Psoas muscle (tissue), 8 donors: ENCODE measurements at places on chromosomes 4 and X.

- DNase-seq: no peak
Observed at GRCh38 chrX:98338544-98338943, 1454.8 kb downstream of the RPA4 start.

DNA sequence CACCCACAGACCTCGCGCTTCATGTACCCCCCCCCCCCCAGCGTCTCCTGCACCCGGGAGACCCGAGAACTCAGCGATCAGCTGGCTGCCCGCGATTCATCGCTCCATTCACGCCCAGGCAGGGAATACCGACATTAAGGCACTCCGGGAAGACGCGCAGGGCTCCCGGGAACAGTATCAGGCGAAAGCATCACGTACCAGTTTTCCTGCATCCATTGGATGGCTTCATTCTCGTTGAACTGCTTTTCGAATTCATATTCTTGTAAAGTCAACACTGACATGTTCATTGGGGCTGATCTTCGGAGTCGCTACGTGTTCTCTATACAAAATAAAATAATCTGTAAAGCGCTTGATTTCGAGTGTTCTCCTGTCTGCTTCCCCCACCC is 373 bp downstream of the ELOVL6 start:
- no peak for DNase-seq

DNA sequence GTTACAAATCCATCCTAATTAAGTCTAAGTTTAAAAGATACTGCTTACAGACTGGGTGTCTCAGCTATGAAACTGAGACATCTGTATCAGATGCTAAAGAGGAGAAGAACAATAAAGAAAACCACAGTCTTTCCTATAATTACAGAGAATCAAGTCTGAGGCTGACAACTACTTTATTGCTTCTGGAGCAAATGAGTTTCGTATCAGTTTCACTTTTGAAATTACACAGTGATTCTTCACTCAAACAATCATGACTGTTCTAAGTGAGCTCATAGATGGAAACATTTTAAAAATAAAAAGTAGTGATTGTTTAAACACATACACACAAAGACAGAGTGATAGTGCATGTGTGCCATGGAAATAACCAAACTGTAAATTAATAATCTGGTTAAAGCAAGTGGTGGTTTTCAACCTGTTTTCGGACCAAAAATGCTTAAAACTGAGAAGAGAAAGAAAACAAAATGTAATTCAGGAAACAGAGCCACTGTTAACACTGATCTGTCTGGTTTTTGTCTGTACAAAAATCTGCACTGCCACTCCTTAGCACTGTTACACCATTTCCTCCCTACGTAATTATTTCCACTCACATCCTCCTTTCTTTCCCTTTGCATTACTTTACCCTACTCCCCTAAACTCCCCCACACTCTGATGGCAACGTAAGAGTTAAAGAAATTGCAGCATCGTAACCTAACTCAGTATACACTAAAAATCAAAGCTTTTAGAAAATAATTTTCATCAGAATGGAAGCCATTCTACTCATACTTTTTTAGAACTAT is 12.5 kb downstream of the RFC1 start:
- no peak for DNase-seq

- no peak for DNase-seq
Observed at GRCh38 chr4:53640576-53641453, 49.5 kb upstream of the LNX1 start.

GRCh38 chr4:83851261-83852084 is 315.6 kb downstream of the GPAT3 start:
- DNase-seq: no peak

DNA sequence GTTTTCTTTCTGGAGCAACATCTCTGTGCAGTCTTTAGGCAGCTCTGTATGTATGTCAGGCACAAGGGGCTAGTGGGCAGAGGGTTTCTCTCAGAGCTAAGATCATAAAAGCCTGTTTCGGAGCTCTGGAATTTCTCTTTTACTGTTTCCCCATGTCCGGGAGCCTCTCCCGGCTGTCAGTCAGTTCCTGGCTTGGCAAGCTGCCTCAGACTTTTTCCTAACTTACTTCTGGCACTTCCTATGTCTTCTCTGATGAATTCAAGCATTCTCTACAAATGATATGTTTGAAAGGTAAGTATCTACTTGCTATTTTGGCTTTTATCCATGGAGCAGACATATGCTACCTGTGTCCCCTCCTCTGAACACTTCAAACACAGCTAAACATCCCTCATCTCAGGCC is 129.3 kb upstream of the PGRMC2 start:
- no peak for DNase-seq

GRCh38 chr4:162151386-162151785 is 12.4 kb downstream of the FSTL5 start:
- DNase-seq: no peak

- DNase-seq: no peak
Observed at GRCh38 chr4:112379306-112379705, 82.1 kb downstream of the ALPK1 start.

GRCh38 chr4:132101526-132101925 is 1047.6 kb upstream of the PCDH10 start:
- DNase-seq: no peak

GRCh38 chrX:101617211-101618191 is at the start of gene ARMCX6:
ARMCX6 (minus strand) TSS chrX:101618000; CDS start chrX:101616620, 1,380 bp downstream.
- DNase-seq: peak; percentile 83

DNA sequence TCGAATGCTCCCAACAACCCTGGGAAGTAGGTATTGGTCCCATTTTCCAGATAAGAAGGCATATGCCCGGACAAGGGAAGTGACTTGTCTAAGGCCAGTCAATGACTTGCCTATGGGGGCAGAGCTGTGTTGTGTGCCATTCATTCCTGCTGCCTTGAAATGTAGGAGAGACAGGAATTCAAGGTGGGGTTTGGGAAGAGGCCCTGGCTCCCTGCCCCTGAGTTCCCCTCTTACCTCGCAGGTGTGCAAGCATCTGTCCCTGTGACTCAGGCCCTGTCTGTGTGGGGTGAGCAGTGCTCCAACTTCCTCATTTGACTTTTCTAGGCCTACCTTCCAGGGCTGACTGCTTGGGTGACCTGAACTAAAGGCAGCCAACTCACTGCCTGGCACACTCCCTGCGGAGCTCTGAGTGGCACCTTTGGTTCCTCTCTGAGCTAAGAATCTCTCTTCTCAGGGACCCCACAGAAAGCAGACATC is 5.1 kb downstream of the EFNB1 start:
- no peak for DNase-seq

GRCh38 chrX:133580625-133581024 is 165.3 kb upstream of the GPC4 start:
- no peak for DNase-seq

DNA sequence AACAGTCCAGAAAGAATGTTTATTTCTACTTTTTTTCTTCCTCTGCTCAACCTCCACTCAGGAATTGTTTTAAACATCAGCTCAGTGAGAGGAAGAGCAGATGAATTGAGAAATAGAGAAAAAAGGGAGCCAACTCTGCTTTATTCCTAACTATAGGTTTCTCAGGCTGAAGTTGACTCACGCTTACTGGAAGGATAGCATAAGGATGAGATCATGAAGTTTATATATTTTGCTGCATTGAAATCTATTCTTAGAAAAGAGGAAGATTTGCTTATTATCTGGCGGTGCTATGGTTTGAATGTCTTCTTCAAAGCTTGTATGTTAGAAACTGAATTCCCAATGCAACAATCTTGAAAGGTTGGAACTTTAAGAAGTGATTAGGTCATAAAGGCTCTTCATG is 1673.4 kb upstream of the PCDH7 start:
- DNase-seq: no peak

DNA sequence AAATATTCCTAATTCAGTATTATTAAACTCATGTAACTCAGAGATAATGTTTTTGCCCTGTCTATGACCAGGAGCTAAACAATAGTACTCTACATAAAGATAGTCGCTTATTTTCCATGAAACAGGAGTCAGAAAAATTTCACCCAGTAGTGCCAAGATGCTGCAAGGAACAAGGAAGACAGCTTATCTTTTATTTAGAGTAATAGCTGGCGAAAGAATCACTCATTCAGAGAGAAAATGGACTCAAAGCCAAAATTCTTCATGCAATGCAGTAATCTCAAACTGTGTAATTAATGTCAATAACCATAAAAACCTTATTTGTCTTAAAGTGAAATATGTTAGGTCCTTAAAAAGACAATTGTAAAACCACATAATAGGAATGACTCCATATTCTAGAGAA is 477.8 kb downstream of the ANKRD50 start:
- no peak for DNase-seq

GRCh38 chr4:85728464-85728863 is 253.5 kb downstream of the ARHGAP24 start:
- no peak for DNase-seq

DNA sequence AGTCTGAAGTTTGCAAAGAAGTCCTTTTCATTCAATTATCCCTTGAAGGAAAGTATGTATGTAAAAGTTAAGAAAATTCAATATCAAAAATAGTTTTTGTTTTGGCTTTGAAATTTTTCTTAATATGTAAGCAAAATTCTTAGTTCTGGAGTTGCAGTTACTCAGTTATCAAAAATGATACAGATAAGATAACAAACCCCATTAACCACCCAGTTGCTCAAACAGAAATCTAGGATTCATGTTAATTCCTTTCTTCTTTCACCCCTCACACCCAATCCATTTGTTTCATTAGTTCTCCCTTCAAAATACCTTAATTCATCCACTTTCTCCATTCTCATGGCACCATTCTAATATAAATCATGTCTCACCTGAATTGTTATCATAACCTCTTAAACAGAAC is 40.5 kb upstream of the JADE1 start:
- no peak for DNase-seq

DNA sequence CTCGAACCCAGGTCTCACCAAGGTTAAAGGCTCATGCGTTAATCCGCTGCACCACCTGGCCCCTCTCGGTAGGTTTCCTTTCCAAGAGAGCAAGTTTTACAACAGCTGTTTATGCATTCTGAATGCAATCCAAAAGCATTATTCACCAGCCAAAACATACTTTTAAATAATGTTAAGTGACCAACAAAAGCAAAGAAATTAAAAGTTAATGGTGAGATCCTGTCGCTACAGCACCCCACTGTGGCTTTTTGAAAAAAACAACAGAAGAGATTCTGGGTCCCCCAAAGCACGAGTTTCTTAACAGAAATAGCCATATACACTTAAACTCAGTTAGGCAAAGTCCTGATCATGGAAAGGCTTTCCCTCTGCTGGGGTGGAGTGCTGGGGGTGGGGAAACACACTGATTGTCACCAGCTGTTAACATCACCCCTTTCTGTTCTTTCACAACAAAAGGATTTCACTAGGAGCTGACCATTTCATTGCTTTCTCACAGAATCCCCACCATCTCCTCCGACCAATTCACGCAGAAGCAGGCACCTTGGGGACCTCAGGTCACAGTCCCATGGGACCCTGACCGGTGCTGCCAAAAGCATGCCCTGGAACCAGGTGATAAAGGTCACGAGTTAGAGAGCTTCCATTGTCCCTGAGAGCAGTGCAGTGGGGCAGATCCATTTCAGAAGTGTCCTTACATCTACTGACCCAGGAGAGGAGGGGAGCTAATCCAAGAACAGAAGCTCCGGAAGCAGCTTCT is 51.2 kb downstream of the ZNF827 start:
- DNase-seq: no peak

- no peak for DNase-seq
Observed at GRCh38 chr4:151039733-151040132, 24.6 kb upstream of the LRBA start.

GRCh38 chrX:3697701-3698279 is 15.7 kb downstream of the PRKX start:
- no peak for DNase-seq

- DNase-seq: no peak
Observed at GRCh38 chrX:123899701-123900100, 39.8 kb downstream of the XIAP start.

- DNase-seq: no peak
Observed at GRCh38 chr4:130124066-130124465, 1028.1 kb downstream of the C4orf33 start.

DNA sequence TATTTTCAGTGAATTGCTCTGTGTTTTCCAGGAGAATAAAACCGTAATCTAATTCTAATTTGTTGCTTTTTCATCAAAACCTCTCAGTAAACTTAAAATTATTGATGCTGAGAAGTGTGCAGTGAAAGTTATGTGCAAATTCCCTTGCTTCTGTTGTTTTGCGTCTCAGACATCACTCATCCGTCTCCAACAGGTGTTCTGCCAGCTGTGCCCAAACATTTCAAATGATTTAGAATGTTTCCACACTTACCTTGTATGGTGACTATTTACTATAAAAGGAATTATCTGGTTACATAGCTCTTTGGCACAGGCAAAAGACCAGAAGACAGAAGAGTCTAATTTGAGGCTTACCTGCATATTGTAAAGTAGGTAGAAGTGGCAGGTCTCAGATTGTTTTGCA is 184.0 kb downstream of the BMPR1B start:
- DNase-seq: no peak

- no peak for DNase-seq
Observed at GRCh38 chr4:168572002-168572401, 75.2 kb downstream of the PALLD start.

GRCh38 chrX:21166272-21166982 is 207.8 kb upstream of the CNKSR2 start:
- no peak for DNase-seq

DNA sequence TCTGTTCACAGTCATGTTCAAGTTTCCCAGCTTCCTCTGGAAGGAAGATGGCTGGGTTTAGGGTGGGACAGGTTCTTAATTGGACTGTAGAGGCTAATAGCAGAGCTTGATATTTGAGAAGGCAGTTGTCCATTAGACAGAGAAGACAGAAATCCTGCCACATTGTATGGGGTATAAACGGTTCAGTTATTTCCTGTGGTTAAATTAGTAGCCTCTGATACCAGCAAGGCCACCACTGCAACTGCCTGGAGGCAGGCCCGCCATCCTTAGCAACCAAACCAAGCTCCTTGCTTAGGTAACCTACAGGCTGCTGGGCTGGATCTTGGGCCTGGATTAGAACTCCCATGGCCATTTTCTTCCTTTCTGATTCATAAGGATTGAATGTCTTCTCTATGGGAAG is 1367.0 kb downstream of the PCDH7 start:
- DNase-seq: no peak

DNA sequence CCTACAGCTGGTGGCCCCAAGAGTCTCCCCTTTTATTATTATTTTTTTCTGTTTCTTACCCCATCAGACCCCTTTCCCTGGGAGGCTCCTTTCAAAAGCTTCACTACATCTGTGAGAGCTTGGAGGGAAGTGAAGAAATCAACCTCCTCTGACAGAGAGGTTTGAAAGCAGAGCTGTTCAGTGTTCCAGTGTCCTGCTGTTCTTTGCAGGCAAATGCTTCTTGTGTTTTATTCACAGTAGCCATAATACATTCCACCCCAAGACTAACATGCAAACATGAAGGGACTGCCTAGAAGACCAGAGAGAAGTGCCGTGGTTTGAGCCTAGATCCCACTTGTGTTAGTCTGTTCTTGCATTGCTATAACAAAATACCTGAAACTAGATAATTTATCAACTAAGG is 192.1 kb downstream of the PTTG2 start:
- DNase-seq: no peak
